ENCODE measurements at places on chromosomes 1 and 21.

DNA sequence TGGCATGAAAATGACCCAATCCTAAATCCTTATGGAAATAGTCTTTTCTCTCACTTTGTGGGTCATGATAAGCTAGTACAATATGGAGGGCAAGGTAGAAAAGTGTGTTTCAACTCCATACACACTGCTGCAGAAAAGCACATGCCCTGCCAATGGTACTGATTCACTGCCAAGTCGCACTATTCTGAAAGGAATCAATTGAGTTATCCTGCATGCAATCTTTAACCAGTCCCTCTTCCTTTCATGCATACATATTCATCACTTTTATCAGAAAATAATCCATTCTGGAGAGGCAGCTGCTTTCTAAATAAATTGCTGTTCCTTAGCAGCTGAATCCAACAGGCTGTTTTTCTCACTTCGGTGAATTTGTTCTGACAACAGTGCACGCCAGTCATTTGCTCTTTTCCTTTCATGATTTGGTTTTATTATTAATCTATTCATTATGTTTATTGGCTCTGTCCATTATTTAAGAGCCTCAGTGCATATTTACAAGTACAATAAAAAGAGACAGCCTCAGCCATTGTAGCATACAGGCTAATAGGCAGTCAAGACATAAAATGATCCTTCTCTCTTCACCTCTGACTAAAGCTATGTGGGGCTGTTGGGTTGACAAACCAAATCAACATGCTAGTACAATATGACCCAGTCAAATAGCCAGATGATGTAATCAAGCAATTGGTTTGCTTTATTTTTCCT is 108.8 kb downstream of the CHD1L start:
- DNase-seq, result no peak

DNA sequence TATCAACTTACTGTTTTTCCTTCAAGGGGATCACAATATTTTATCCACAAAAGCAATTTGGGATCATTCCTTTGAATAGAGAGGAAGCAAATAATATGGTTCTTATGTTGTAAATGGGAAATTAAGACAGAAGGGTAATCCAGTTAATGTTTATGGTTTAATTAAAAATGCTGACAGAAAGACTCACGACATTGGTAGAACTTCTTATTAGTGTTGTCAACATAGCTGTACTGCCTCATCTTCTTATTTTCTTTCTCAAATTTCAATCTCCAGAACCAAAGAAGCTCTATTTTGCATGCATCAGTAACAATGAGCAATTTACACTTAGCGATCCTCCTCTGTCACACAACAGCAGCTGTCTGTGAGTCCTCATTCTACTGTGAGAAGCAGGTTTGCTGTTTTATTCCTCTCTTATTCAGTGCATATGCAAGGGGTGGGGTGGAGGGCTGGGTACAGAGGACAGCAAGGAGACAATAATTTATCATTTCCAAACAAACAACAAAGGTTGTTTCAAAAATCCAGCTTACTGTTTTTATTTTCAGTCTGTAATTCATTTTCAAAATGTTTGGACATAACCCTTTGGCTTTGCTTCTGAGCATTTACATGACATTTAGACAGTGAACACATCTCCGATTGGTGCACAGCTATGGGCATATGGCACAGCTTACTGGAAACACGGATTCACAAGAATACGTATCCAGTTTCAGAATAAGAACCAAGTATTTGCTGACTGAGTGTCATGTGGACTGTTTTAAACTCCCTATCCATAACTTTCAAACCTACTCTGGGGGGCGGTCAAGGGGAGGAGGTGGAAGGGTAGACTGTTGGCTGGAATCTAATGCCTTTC is 335.9 kb downstream of the RGS7 start:
- no peak for DNase-seq

- DNase-seq, result no peak
These were observed 243.1 kb downstream of the FOXD2 start for GRCh38 chr1:47680815-47681475.

GRCh38 chr1:168386492-168386891 is 105.8 kb downstream of the TBX19 start:
- DNase-seq, result no peak

DNA sequence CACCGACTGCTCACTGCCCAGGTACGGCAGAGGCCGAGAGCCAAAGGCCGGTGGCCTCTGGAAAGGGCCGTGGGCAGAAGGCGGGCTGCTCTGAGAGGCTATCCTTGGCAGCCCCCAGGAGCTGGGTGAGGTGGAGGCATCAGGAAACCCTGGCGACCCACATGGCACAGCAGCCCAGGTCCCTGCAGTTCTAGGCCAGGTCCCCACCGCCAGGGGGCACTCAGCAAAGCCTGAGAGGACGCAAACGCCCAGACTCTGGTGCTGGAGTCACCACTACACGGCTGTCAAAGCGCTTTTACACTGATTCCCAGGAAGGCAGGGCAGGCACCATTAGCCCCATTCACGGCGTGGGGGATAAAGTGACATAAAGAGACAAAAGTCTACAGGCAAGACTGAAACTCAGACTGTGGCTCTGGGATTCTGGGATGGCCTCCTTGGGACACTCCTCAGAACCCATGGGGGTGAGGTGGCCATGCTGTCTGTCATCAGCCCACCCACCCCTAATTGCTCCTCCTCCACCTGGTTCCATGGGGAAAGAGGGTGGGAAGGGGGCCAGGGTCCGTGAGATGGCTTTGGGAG is 4.9 kb downstream of the PLEKHG5 start:
- DNase-seq, result peak; percentile 73

DNA sequence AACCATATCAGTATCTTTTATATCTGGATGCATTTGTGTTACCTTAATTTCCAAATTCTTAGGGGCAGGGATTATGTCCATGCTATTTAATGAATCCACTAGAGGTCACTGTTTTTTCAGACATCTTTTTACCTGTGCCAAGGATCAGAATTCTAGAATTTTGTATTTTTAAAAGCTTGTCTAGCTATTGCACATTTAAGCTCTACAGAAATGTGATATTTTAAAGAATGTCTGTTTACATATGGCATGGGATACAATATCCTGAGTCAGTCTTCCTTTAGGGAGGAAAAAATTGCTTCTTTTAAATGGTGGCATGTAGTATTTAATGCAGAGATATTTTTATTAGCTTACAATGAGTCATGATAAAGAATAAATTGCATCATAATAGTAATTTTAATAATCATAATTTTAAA is 11.3 kb downstream of the RPAP2 start:
- DNase-seq, result no peak

GRCh38 chr1:218813237-218813636 is 360.4 kb upstream of the LYPLAL1 start:
- DNase-seq, result no peak

- no peak for DNase-seq
These were observed 838 bp upstream of the DISP1 start for GRCh38 chr1:222813866-222814535.

All from omental fat pad (tissue), 4 donors.